ENCODE measurements at places on chromosomes 12 and 14.
A peak's percentile ranks its signal among the peaks of the same experiment; 100 is the strongest.

- no peak for DNase-seq
Observed at GRCh38 chr14:64951291-64951690, 8.7 kb upstream of the GPX2 start.

- DNase-seq = no peak
Observed at GRCh38 chr14:22735096-22735495, 31.4 kb upstream of the OXA1L start.

DNA sequence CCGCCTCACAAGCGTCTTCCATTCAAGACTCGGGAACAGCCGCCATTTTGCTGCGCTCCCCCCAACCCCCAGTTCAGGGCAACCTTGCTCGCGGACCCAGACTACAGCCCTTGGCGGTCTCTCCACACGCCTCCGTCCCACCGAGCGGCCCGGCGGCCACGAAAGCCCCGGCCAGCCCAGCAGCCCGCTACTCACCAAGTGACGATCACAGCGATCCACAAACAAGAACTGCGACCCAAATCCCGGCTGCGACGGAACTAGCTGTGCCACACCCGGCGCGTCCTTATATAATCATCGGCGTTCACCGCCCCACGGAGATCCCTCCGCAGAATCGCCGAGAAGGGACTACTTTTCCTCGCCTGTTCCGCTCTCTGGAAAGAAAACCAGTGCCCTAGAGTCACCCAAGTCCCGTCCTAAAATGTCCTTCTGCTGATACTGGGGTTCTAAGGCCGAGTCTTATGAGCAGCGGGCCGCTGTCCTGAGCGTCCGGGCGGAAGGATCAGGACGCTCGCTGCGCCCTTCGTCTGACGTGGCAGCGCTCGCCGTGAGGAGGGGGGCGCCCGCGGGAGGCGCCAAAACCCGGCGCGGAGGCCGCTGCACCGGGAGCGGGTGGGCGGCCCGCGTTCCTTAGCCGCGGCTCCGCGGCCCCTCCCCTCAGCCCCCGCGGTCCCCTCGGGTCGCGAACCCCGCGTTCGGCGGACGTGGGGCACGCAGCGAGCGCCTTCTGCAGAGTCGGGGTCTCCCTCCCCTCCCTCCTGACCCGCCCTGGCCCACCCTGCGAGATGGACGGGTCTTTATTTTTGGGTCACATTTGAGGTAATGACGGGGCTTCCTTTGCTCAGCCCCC, at the start of gene UBC:
Gene UBC (minus strand): TSS at position 259 of the 847 bp plus-strand sequence. CDS start 879 bp downstream, outside the sequence.
- DNase-seq = peak; percentile 90

DNA sequence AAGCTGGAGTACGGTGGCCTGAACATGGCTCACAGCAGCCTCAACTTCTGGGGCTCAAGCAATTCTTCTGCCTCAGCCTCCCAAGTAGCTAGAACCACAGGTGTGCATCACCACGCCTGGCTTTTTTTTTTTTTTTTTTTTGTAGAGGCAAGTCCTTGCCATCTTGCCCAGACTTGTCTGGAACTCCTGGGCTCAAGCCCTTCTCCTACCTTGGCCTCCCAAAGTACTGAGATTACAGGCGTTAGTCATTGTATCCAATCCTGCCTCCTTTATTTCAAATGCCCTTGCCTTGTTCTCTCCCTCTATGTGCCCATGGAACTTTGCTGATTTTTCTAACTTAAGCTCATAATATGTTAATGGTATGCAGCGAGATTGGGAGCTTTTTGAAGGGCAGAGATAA, 49.2 kb upstream of the PRICKLE1 start:
- no peak for DNase-seq

DNA sequence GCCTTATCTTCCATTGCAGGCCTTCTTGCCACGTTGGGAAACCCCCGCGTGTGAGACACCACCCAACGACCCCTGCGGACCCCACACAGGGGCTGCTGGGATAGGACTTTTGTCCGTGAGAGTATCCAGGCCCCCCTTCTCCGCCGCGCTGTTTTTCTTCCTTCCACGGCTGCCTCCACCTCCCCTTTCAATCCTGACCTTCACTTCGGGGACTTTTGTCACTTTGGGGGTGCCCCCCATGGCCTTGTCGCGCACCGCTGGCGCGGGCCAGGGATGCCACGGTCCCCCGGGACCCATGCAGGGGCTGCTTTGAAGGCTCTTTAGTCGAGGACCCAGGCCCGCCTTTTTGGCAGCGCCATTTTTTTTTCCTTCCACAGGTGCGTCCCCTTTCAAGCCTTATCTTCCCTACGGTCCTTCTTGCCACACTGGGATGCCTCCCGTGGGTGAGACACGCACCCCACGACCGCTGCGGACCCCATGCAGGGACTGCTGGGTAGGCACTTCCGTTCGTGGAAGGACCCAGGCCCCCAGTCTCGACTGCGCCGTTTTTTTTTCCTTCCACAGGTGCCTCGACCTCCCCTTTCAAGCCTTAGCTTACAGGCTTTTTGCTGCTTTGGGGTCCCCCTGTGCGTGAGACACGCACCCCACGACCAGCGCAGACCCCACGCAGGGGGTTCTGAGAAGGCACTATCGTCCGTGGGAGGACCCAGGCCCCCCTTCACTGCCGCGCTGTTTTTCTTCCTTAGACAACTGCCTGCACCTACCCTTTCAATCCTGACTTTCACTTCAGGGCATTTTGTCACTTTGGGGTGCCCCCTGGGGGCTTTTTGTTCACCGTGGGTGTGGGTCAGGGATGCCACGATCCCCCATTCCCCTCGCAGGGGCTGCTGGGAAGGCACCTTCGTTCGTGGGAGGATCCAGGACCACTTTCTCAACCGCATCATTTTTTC, 267.4 kb downstream of the ALG10 start:
- DNase-seq = no peak

DNA sequence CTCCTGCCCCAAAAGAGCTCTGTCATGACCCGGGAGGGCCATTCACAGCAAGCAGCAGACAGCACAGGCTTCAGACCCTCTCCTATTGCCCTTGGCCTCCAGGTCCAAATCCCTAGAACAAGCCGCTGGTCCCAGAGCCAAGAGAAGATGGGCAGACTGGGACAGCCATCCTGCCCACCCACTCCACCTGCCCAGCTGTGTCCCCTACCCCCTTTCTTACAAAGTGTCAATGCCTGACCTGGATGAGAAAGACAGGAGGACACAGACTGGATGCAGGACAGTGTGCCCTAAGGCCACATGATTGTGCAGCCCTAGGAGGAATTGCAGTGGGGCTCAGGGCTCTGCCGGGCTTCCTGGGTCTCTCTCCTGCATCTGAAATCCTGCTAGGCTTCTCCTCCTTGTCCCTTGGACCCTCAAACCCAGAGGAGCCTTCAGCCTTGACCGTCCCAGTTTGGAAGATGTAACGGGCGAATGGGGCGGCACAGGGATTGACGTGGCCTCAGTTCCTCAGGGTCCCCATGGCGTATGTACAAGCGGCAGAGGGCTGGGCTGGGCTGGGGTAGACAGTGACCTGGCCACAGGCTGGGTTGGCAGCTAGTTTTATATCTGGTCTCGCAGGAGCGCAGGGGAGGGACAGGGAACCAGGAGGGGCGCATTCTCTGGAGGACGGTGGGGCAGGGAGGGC, 27.1 kb upstream of the BCDIN3D start:
- no peak for DNase-seq

DNA sequence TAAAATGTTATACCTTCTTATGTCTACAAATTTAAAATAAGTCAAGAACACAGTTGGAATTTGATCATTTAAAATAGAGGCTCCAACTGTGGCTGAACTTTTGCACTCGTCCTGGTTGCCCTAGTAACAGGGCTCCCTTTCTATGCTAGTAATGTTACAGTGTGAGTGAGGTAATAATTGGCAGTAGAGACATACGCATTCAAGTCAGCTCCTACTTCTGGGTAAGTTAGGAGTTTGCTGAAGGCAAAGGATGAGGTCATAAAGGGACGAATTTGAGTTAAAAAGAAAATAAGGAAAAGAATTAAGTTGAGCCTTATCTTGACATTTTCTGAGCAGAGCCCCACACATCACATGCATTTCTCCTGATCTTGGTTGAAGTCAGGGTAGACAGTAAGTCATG, 129.1 kb downstream of the TMEM117 start:
- no peak for DNase-seq

DNA sequence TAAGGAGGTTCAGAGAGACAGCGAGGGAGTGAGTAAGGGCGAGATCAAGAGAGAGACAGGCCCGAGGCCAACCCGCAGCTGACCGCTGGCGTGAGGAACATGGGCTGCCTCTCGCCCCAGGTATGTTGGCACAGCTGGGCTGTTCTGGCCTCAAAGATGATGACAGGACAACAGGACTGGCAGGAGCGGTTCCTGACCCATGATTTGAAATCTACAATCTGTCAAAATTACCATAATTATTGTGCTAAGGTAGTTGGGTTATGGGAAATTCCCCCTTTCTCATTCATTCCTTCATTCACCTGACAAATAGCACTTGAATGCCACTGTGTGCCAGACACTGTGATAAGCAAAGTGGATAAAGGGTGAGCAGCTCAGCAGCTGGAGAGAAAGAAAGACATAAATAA, 5.1 kb upstream of the ENDOU start:
- DNase-seq = no peak

- DNase-seq = no peak
Observed at GRCh38 chr12:42679466-42679865, 89.9 kb upstream of the PRICKLE1 start.

DNA sequence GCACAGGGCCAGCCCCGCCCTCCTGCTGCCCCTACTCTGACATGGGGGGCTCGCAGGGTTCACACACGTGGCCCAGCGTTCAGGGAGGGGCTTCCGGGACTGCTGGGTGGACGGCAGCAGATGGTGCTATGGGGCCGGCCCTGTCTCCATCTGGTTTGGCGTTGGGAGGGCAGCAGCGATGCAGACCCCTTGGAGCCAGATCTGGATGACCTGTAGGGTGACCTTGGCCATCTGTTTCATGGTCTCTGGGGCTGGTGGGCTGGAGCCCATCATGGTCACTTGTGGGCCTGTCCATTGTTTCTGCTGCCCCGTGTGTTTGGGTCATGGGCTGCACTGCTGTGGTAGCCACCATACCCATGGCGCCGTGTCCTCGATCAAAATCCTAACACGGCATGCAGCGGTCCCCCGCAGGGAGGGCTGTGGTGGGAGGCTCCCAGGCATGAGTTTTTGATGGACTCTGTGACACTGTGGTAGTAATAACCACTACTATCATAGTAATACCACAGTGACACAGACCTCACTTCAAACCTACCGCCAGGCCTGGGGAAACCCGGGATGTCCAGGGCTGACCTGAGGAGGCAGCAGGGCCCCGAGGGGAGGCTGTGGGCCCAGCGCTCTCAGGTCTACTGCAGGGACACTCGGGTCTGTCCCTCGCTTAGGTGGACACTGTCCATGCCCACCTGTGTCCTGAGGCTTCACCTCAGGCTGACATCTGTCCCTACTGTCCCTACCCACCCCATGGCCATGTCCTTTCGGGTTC, 359.4 kb downstream of the TMEM121 start:
- DNase-seq = peak; percentile 14

- no peak for DNase-seq
Observed at GRCh38 chr12:10365696-10366405, 24.0 kb downstream of the KLRK1 start.

DNA sequence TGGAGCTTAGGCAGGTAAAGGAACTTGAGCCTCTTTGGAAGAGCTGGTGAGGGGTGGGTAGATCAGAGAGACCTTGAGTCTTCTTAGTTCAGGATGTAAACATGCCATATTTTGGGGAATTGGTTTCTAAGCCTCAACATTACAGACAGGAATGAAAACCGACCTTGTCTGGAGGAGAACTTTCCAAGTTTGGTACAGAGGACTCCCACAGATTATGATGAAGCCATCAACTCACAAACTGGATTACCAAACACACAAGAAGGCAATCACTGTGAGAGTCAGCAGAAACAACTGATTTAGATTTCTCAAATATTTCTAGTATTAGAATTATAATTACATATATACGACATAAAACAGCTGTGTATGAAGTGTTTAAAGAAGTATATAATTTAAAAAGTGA, 22.3 kb upstream of the AMN1 start:
- no peak for DNase-seq

GRCh38 chr12:69502345-69503081, 32.3 kb downstream of the FRS2 start:
- DNase-seq = no peak

- no peak for DNase-seq
Observed at GRCh38 chr12:77615332-77615731, 215.4 kb upstream of the NAV3 start.

DNA sequence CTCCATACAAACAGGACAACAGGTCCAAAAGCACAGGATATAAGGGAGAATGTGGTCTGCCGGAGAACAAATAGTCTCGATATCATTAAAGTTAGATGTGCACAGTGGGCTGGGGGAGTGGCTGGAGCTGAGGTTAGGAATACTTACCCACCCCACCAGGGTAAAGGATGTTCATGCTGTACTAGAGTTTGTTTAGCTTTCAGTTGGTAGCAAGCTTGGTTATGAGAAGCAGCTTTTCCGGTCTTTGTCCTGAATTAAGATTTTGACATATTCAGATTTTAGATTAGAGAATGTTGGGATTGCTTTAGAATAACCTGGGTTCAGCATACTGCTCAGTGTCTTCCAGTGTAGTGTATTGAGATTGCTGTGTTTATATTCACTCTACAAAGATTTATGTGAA, 16.7 kb downstream of the RASSF8 start:
- no peak for DNase-seq

GRCh38 chr14:85466678-85467077, 63.3 kb upstream of the FLRT2 start:
- no peak for DNase-seq

- DNase-seq = no peak
Observed at GRCh38 chr12:101981868-101982267, 79.9 kb downstream of the WASHC3 start.

- DNase-seq = no peak
Observed at GRCh38 chr12:106027911-106028310, 110.8 kb downstream of the NUAK1 start.

DNA sequence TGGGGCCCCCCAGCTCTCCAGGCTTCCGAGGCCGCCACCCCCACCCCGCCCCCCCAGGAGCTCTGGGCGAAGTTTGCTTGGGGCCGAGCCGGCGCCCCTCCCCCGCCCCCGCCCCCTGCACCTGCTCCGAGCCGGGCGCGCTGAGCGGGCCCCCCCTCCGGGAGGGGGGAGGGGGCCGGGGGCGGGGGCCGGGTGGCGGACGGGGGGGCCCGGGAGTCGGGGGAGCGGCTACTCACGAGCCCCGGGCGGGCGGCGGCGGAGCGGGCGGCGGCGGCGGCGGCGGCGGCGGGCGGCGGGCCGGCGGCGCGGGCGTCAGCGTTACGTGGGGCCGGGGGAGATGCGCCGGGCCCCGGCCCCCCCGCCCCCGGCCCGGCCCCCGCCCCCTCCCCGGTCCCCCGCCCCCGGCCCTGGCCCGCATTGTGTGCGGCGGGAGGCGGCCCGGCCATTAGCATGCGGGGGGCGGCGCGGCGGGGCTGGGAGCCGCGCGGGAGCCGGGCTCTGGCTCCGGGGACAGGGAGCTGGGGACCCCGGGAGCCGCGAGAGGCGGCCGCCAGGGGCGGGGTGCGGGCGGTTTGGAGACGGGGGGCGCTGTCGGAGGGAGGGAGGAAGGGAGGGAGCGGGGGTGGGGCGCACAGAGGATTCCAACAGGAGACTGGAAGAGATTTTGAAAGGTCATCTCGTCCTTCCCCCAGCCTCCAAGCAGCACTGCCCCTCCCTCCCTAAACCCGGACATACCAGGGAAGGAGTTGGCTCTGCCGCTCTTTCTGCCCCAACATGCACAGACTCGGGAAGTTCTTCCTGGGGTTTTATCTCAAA, at the start of gene ZNF219:
Gene ZNF219 (minus strand): TSS at position 580 of the 816 bp plus-strand sequence. CDS start 5,064 bp downstream, outside the sequence.
- DNase-seq = peak; percentile 80

- no peak for DNase-seq
Observed at GRCh38 chr12:46892034-46892705, 66.4 kb upstream of the SLC38A4 start.
